ENCODE measurements at places on chromosomes 12 and 14.

- DNase-seq = no peak
Observed at GRCh38 chr12:50720085-50720484, 43.8 kb upstream of the ATF1 start.

- no peak for DNase-seq
Observed at GRCh38 chr12:78580296-78580695, 284.3 kb upstream of the SYT1 start.

- no peak for DNase-seq
Observed at GRCh38 chr12:120346681-120347080, 19.1 kb upstream of the PLA2G1B start.

DNA sequence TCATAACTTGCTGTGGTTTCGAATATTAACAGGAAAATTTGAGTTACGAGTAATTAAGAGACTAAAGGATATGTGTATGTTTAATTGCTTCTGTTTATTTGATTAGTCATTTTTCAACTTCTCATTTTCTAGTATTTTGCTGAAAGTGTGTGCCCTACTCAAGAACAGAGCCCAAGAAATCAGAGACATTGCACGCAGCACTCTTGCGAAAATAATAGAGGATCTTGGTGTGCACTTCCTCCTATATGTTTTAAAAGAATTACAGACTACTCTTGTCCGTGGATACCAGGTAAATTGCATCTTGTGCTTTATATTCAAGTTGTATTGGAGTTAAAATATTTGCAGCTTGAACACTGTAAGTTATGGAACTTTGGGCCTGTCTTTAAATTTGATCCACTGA lies 50.8 kb downstream of the ARL1 start:
- no peak for DNase-seq

DNA sequence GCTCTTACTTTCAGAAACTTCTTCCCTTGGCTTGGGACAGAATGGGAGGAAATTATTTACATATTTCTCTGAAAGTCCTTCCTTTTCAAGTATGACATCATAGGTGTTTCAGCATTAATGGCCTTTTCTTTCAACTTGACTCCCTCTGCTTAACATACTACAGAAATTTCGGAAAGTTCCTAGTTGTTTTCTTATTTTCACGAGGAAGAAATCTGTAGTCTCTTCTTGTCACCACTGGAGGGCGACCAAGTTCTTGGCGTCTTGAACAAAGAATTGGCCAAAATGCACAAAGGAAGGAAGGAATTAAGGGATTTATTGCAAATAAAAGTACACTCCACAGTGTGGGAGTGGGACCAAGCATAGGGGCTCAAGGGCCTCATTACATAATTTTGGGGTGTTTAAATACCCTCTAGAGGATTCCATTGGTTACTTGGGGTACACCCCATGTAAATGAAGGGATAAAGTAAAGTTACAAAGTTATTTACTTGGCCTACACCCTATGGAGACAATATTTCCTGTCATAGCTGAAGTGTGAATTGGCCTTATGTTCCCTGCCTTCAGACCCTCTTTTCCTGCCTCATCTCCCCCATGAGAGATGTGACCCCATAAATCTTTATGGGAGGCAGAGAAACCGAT lies 70.4 kb downstream of the RPL10L start:
- no peak for DNase-seq
